ENCODE measurements at places on chromosomes 3 and 15.

DNA sequence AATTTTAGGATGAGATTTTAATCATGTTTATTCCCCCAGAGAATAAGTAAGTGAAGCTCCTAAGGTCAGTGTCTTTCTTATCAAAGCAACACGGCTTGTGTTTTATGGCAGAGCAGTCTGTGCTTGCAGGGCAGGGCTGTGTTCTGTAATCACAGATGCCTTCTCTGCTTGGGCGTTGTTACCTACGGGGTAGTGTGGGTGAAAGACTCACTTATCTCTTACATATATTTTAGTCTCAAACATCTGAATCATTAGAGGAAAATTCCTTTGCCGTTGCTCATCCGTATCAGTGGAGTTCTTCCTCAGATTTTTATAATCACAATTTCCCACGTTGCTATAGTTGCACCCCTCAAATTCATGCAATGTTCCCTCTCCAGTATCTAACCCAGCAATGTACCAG lies 271.7 kb upstream of the MEIS2 start:
- no peak for DNase-seq
- H3K36me3 ChIP-seq, result no peaks in the 10 kb centered on the region
- H3K27ac ChIP-seq, result no peak overlapping the region
- no peaks in the 10 kb centered on the region for H3K4me1 ChIP-seq
- no peak overlapping the region for H3K4me3 ChIP-seq
- no peaks in the 10 kb centered on the region for H3K27me3 ChIP-seq

- H3K27me3 ChIP-seq, result no peaks in the 10 kb centered on the region
- H3K27ac ChIP-seq, result no peak overlapping the region
- DNase-seq, result no peak
- H3K4me3 ChIP-seq, result no peak overlapping the region
- no peaks in the 10 kb centered on the region for H3K36me3 ChIP-seq
Measured at GRCh38 chr15:74520407-74520806, 20.6 kb upstream of the ARID3B start.

DNA sequence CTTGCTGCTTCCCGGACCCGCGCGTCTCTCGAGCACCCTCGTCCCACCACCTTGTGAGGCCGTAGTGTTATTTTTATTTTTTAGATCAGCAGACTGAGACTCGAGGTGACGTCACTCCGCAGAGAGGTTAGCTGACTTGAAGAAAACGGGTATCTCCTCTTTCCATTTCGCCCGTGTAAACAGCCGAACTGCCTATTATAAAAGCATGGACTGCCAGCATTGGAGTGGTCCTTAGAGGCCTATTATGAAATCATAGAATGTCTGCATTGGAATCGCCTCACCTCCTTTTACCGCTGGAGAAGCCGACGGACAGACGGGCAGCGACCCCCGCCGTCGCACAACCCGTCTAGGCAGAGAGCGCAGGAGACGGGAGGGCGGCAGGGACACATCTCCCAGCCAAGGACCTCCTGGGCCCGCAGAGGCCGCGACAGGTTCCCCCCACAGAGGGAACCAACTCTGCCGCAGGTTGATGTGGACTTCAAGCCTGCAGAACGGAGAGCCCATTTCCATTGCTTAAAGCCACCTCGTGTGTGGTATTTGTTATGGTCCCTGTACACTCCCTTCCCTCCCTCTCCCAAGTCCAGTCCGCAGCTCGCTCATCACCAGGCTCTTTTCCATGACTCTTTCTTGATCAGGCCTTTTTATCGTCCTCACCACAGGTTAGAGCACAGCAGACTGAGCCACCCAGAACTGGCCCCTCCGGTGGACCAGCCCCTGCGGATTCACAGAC lies 540 bp upstream of the PPP1R2 start:
- H3K4me1 ChIP-seq, result peaks cover 57% of the 10 kb centered on the region
- DNase-seq, result peak; percentile 8
- no peaks in the 10 kb centered on the region for H3K36me3 ChIP-seq
- peak overlapping the region; percentile 95 for H3K4me3 ChIP-seq
- H3K27ac ChIP-seq, result peak overlapping the region; percentile 83
- H3K27me3 ChIP-seq, result no peaks in the 10 kb centered on the region

DNA sequence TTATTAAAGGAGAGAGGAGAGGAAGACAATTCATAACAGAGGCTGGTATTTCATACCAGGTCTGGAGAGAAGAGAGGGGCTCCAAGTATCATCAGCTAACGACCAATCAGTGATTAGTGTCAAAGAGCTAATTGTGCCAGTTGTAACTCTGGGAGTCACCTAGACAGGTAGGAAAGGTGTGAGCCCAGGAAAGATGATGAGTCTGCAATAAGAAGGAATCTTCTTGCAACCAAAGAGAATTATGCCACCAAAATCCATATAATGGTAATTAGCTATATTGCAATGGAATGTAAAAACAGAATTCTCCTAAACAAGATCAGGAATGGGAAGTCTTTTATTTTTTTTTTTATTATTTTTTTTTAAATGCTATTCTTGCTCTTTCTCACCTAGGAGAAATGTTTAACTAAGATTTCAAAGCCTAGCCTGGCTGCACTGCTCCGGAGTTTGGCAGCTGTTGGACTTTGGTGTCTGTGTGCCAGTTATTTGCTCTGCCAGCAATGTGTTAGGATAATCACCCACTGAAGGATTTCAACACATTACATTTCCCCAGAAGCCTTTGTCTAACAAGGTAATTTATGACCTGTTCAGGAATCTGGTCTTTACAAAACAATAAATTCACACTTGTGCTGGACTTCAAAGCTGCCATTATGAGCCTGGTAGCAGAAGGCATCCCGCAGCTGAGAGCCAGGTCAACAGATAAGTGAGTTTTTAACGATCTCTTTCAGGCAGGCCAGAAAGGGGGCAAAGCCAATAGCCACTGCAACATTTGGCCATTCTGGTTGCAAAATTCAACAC lies 89.4 kb downstream of the FOXB1 start:
- no peak overlapping the region for H3K4me3 ChIP-seq
- H3K4me1 ChIP-seq, result peaks cover 11% of the 10 kb centered on the region
- peak; percentile 25 for DNase-seq
- no peaks in the 10 kb centered on the region for H3K27me3 ChIP-seq

GRCh38 chr3:152858170-152858800 lies 23.4 kb downstream of the P2RY1 start:
- no peaks in the 10 kb centered on the region for H3K36me3 ChIP-seq
- H3K27me3 ChIP-seq, result no peaks in the 10 kb centered on the region
- H3K4me3 ChIP-seq, result no peak overlapping the region
- H3K4me1 ChIP-seq, result no peaks in the 10 kb centered on the region

All from thyroid gland (tissue), 4 donors.